ENCODE measurements at places on chromosomes 11 and 22.

- peak; percentile 16 for DNase-seq
These were observed 16.0 kb downstream of the ZNRF3 start for GRCh38 chr22:28899199-28899853.

DNA sequence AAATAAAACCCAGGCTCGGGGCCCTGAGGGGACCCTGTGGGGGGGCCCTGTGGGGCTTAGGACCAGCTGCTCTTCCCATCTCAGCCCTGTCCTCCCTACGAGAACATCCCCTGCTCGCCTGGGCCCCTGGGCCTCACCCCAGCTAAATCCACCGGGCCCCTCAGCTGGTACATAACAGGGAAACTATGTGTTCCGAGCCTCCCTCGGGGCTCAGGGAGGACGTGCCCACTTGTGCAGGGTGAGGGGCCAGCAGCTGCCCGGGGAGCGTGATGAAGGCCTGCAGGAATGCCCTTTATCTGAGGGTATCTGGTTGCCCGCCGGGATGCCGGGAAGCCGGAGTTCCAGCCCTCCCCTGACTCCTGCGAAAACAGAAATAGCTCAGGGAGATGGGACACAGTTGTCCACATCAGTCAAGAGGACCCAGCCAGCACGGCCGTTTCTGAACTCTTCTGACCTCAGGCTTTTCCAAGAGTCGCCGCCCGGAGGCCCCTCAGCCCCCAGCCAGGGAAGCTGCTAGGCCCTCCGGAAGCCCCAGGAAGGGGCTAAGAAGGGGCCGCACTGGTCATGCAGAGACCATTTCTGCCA lies 20.6 kb downstream of the MRPL23 start:
- DNase-seq = no peak

DNA sequence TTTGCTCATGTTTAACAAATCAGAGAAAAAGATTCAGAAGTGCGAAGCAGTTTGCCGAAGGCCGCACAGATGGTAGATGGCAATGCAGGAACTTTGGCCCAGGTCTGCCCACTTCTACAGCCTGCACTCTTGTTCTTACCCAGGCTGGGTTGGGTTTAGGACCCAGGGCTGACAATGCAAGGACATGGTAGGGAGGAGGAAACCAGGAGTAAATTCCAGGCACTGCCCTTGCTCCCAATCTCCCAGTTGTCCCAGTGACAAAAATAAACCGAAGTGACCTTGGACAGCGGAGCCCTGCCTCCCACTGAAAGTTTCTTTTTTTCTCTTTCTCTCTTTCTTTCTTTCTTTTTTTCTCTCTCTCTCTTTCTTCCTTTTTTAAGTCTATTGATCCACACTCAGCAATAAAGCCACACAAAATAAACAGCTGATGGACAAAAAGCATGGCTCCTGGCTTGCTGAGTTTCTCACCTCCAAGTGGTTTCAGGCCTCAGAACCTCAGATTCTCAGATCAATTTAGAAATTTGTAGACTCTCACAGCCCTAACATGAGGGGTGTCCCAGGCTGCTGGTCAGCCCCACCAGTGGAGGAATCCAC lies 33.5 kb upstream of the FCHSD2 start:
- DNase-seq = no peak

DNA sequence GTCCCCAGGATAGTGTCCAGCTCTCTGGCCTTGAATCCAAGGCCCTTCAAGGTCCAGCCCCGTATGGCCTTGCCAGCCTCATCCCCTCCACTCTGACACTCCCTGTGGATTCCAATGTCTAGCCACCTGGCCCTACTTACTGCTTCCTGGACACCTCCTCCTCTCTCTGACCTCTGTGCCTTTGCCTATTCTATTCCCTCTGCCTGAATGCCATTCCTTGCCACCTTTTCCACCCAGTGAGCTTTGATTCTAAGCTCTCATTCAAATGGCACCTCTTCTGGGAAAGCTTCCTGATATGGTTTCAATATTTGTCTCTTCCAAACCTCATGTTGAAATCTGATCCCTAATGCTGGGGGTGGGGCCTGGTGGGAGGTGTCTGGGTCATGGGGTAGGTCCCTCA lies 31.9 kb upstream of the TTLL12 start:
- DNase-seq = no peak

- no peak for DNase-seq
These were observed 2.5 kb downstream of the PCSK7 start for GRCh38 chr11:117229411-117229810.

DNA sequence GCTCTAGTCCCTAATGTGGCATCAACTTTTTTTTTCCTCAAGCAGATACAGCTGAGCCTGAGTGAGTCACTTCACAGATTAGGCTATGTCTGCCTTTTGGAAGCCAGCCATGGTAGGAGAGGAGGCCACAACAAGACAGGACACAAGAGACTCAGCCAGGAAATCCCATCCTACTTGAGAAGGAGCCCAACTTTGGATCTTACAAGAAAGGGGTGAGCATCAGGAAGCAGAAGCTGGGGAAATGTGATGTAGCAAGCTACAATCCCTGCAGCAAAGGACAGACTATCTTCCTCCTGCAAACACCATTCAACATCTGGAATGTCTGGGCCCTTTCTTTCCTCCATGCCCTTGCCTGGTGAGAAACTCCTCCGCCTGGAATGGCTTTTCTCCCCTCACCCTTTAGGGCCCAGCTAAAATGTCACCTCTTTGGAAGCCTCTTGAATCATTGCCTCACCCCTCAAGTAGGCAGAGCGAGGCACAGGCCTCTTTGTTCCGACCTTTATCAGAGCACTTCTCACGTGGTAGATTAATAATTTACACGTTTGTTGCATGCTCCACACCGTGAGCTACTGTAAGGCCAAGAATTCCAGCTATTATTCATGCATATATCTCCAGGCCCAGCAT lies 156.4 kb upstream of the PITPNB start:
- no peak for DNase-seq

GRCh38 chr11:15923183-15923582 lies 433.2 kb downstream of the SOX6 start:
- no peak for DNase-seq

GRCh38 chr11:127058524-127058923 lies 58.0 kb upstream of the KIRREL3 start:
- DNase-seq = no peak

GRCh38 chr22:24026733-24027132 lies 15.6 kb downstream of the CABIN1 start:
- DNase-seq = no peak

DNA sequence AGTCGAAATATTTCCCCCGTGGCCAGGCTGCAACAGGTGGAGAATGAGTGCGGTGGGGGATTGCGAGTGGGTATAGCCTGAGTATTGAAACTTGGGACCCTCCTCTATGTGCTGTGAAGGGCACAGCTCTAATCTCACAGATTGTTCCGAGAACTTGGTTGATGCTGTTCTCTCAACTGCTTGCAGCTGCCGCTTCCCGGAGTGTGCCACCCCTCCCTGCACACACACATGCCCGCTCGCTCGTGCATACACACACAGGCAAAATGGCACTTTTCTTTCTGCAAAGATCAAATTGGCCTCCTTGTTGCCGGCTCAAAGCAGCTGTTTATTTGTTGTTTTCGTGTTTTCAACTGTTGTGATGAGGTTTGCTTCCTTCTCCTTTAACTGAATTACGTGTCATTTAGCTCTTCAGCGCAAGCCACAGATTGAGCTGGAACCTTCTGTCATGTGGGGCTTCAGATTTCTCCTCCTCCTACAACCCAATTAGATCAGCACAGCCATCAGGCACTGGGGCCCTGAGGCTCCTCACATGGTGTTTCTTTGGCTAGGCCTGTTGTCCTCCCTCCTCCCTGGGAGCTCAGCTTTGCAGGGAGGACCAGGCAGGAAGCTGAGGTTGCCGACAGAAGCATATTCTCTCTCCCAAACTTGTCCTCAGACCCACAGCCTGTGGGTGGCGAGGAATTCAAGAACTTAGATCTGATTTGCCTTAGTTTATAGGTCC lies 13.9 kb upstream of the B3GAT1 start:
- DNase-seq = no peak

- DNase-seq = no peak
These were observed 72.0 kb downstream of the TRIM29 start for GRCh38 chr11:120065876-120066275.

DNA sequence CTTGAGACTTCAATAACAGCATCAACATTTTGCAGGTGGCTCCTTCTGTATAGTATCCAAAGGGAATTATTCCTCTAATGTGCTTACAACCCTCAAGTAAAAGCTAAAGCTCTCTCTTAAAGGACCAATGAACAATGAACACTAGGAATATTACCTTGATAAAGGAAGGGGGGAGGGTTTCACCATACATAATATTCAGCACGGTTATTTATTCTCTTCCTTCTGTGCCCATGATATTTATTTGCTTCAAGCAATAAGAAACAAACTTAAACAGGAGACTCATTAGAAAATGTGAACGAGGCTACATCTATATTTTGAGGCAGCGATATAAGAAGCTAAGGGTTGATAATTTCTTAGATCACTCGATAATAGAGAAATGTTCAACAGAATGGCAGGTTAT lies 21.2 kb downstream of the BLID start:
- DNase-seq = peak; percentile 62

- DNase-seq = no peak
These were observed 171.8 kb downstream of the IGLL1 start for GRCh38 chr22:23408321-23408720.

DNA sequence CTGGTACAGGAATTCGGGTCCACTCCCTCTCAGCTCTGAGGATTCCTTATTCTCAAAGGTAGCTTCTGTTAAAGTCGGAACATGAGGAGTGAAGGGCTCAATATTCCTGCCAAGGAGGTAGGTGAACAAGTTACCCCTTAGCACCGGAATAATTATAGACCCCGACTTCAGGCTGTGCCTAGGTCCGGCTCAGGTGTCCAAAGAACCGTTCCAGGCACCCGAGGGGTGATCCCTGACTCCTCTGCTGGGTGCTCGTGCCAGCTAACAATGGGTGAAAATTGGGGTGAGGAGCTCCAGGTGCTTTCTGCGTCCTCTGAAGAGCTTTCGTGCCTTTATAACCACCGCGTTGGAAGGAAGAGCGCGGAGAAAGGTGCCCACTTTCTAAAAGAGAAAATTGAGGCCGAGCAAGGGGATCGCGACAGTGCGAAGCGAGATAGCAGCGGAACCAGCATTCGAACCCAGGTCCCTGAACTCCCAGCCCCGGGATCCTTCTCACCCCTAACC lies 393 bp downstream of the CYB561A3 start:
- no peak for DNase-seq

DNA sequence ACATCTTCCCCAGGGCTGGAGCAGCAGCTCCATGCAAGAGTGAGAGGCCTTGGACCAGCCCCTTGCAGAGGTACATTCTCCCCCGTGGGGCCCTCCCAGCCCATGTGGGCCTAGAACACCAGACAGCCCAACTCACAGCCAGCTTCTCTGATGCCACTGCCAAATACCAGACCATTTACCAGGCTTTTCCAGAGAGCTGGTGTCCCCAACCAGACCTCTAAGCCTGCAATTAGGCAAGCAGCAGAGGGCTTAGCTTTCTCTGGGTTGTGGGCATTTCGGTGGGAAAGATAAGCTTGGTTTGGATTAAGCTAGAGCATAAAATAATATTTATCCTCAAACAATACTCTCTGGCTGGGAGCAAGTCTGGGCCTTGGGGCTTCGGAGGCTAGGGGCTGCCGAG lies 75.6 kb downstream of the TP53I11 start:
- no peak for DNase-seq

- no peak for DNase-seq
These were observed 34.5 kb upstream of the CYB5R3 start for GRCh38 chr22:42683578-42684283.

GRCh38 chr11:78731027-78731426 lies 156.4 kb upstream of the NARS2 start:
- DNase-seq = no peak

DNA sequence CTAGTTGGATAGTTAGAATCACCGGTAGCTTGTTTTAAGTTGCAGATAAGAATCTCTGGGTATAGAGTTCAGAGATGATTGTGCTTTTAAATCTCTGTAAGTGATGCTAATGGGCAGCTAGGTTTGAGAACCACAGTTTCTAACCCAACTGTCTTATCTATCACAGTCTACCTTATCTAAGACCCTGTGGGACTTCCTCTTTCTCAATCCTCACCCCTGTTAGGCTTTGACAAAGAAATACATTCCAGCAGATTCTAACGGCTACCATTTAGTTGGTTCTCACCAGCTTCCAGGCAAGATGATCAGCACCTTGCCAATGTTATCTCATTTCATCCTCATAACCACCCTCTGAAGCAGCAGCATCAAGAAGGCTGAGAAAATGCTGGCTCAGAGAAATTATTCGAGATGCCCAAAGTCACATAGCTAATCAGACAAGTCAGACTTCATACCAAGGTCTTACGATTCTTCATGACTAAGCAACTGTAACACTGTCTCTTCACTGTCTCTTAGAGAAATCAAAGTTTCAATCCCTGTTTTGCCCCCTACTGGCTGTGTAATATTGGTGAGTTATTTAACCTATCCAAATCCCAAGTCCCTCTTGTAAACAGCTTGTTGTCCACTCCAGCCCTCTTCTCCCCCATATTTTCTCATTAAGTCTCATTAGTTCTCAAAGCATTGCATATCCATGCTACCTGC lies 192.4 kb upstream of the API5 start:
- DNase-seq = no peak

DNA sequence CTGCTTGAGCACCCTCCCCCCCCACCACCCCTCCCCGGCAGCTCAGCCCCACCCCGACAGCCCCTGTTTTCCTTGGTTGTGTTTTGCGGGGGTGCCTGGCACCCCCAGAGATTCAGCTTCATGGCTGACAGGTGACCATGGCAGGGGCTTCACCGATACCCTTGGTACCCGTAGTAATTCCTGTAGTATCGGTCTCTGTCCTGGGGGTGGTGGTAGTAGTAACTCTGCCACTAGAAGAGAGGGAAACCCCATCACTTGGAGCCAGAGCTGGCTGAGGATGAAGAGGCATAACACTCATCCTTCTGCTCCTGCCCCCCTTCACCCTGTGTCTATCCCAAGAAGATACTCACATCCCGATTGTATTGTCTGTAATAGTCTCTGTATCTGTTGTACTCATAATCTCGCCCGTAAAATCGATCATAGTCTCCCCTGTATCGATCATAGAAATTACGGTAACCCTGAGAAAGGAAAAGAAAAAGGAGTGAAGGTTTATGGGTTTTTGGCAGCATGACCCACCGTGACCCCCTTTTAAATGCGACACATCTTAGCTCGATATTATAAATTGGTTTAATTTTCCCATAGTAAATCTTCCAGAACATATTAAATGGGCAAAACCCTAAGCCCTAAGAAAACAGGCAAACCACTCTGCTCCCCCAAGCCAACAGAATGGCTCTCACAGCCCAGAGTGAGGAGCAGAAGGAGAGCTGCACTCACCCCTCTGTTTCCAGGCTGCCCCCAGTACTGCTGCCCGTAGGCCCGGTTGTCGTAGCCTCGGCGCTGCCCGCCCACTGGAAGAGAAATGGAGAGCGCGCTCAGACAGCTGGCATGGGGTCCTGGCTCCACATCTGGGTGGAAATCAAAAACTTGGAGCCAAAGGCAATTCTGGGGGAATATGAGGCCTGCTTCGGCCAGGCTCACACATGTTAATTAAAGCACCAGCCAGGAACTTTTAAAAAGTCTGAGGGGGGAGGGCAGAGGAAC lies 8.0 kb downstream of the GNG3 start:
- no peak for DNase-seq

GRCh38 chr11:32435511-32435941 lies at the start of gene WT1:
Gene WT1, minus strand, starts transcription at chr11:32435539.
- no peak for DNase-seq

GRCh38 chr11:37689951-37690350 lies 1091.9 kb upstream of the RAG2 start:
- DNase-seq = no peak

- no peak for DNase-seq
These were observed 532.8 kb downstream of the BRD1 start for GRCh38 chr22:49294656-49295464.

All from DMS79 (cell line).